ENCODE measurements at places on chromosomes 2 and 18.

GRCh38 chr2:29518010-29518409 is 402.8 kb downstream of the CLIP4 start:
- no peak for DNase-seq

DNA sequence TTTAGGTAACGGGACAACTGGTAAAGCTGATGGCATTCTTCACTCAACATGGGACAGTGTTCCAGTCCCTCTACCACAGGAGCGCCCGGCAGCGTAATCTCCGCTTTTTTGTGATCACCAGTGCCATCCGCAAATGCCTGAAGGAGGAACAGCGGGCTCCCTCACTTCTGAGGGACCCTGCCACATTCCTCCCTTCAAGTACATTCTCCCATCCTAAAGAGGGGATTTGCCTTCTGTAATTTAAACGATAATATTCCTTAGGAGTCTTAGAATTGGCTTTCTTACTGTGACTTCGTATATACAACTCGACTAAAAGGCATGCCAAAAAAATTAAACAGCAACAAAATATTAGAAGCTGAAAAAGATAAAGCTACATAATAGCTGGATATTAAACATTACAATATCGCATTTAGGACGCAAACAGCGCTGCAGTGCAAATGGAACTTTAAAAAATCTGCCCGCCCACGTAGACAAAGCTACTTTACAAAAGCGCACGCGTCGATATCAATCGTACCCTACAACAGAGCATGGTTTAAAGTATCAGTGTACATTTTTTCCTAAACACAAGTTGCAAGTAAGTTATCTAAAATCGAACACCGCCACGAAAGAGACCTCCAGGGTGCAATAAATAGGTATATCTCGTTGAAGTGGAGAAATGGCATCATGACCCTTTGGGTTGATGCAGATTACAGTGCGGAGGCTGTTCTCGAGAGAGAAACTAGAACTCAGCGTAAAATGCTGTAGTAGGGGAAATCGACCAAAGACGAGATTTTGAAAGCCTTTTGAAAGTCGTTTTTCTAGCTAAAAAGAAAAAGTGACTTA is 2.3 kb upstream of the VSNL1 start:
- DNase-seq = no peak

GRCh38 chr18:13445241-13445897 is 226.8 kb downstream of the LDLRAD4 start:
- DNase-seq = no peak

DNA sequence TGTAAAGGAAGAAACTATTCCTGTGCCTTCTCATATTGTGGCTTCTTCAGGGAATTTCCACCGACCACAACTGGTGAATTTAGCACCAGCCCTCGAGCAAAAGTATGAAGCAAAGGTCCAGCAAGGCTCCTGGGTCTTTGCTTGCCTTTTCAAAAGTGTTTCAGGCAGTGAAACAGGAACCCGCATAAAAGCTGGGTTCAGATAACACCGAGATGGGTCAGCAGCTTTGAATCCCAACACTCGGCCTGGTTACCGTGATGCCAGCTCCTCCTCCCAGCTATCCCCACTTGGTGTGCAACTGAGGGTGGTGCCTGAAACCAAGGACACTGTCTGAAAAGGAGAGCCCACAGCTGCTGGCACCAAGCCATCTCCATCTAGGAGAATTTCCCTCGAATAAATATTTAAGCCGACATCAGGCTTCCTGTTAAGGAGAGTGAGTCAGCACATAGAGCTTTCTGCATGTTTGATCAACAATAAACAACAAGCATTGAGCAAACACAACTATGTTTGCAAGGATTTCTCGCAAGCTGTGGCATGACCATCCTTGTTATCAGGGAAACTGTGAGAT is 69.5 kb downstream of the ANTXR1 start:
- DNase-seq = no peak

DNA sequence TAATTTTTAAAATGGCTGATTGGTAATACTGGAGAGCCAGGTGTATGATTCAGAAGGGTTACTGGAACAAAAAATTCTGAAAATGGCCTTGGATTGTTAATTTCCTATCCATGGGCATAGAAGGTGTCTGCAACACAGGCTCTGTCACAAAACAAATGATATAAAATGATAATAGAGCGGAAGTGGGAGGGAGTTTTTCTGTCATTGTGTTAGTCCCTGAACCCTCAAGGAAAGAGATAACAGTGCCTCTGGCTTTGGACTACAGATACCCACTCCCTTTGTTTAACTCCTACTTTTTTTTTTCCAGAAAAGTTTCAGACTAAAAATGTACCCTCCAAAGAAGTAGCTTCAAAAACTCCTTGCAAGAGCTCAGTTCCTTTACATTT is 28.0 kb upstream of the YES1 start:
- no peak for DNase-seq

- no peak for DNase-seq
Measured at GRCh38 chr18:12374401-12374800, 2.6 kb downstream of the AFG3L2 start.

GRCh38 chr2:69380072-69380917 is 6.7 kb downstream of the GFPT1 start:
- DNase-seq = no peak

DNA sequence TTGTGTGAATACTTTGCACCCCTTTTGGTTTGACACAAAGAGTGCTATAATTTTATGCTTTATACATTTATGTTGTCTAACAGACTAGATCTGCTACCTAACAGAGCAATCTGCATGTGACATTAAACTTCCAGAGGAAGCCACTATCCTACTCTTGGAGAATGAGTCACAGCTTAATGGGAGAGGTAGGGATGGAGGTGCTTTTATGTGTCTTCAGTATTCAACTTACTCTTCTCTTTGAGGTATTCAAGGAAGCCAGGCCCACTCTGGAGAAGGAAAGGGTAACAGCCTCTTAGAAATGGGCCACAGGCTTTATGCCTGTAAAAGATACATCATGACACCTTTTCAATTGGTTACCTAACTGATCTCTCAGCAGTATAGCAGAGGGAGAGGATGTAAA is 85.8 kb upstream of the NEUROD1 start:
- DNase-seq = no peak

- peak; percentile 19 for DNase-seq
Measured at GRCh38 chr2:65300761-65301711, 73.4 kb downstream of the ACTR2 start.

DNA sequence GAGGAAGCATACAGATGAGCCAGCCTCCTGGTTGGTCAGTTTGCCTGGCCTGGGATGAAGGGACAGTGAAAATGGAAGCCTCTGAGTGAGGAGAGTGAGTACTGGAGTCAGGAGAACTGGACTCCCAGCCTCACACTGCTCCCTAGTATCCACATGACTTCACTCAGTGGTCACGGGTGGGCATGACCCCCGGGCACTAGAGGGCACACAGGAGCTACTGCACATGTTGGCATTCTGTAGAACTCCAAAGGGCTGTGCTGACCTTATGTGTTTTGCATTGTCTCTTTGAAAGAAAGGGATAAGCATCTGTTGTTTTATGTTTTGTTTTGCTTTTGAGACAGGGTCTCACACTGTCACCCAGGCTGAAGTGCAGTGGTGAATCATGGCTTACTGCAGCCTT is 23.7 kb downstream of the NCAPH start:
- DNase-seq = no peak

GRCh38 chr2:95055262-95055661 is 29.8 kb downstream of the MAL start:
- no peak for DNase-seq

- DNase-seq = no peak
Measured at GRCh38 chr2:1869987-1870386, 125.7 kb upstream of the PXDN start.

DNA sequence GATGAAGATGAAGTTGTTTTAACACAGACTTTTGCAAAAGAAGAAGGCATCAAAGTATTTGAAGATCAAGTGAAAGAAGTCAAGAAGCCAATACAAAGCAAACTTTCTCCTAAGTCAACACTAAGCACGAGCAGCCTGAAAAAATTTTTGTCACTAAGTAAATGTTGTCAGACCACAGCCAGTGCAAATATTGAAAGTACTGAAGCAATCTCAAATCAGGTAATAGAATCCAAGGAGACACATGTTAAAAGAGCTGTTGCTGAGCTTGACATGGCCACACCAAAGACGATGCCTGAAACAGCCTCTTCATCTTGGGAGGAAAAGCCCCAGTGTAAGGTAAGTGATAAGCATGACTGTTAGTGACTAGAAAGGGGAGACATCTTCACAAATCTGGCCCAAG is 75.1 kb downstream of the FSIP2 start:
- no peak for DNase-seq

DNA sequence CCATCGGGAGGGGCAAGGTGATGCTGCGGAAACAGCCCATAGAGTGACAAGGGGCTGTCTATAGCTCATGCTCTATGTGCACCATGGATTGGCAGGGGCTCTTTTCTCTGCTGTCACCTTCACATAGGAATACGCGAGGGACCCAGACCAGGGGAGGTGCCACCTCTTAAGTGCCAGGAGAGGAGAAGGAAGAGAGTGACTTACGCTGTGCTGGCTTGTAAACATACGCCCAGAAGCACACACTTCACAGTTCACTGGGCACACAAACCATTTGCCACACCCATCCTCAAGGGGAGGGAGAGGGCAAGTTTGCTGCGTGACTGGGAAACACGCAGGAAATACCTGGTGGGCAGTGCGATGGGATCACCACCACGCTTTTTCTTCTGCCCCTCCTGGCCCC is 65.1 kb upstream of the GPR45 start:
- no peak for DNase-seq

- no peak for DNase-seq
Measured at GRCh38 chr2:191010887-191011885, 2.8 kb downstream of the STAT1 start.

GRCh38 chr2:222693837-222694236 is 22.4 kb downstream of the MOGAT1 start:
- DNase-seq = no peak
